IPS DF 6.9 (cell line): ENCODE measurements at places on chromosomes 4 and X.

- DNase-seq = no peak
Observed at GRCh38 chr4:11483046-11483445, 54.4 kb upstream of the HS3ST1 start.

GRCh38 chr4:156888762-156889161, 82.8 kb downstream of the PDGFC start:
- DNase-seq = no peak

DNA sequence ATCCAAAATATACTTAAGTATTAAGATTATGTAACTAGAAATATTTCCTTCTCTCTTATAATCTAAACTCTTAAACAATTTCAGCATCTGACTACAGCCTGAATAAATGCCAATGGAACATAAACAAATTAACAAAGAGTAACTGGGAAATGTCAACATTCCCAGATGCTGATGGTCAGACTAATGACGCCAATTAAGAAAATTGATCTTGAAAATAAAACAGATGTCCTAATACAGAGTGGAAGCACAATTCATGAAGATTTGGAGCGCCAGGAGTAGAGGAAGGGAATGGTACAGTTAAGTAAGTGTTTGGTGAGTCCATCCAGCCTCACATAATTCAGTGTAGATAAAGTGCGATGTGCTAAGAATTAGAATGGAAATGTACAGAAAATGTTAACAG, 203.7 kb upstream of the NWD2 start:
- no peak for DNase-seq

DNA sequence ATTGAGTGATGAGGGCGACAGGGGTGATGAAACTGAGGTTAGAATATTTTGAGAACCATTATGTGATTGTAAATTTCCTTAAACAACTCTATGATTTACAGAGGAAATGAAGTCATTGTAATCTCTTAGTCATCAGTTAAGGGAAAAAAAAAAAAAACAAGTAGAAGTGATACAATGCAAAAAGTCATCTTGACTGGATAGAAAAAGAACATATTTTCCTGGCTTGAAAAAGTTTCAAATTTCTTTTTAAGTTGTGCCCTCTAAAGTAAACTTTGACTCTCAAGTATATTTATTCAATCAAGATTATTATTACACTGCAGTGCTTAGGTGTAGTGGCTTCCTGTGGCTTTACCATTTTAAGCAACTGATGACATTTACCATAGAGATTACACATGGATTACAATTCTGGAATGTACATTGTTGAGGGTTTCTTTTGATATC, 40.6 kb downstream of the GABRB1 start:
- no peak for DNase-seq

DNA sequence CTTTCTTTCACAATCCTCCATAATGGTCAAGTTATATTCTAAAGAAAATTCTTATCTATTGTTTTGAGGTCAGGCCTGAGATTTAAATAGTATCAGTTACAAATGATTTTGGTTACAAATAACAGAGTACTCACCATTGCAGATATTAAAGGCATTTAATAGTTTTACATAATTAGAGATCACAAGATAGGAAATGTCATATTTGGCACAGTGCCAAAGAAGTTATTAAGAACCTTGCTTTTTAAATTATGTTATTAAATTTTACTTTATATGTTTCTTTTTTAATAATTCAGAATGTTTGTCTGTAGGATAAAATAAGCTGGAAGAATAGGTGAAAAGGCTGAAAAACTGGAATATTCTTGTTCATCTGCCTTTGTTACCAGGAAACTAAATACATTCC, 1174.7 kb downstream of the PCDH18 start:
- no peak for DNase-seq

- DNase-seq = no peak
Observed at GRCh38 chr4:119682099-119682498, 53.5 kb upstream of the PDE5A start.

DNA sequence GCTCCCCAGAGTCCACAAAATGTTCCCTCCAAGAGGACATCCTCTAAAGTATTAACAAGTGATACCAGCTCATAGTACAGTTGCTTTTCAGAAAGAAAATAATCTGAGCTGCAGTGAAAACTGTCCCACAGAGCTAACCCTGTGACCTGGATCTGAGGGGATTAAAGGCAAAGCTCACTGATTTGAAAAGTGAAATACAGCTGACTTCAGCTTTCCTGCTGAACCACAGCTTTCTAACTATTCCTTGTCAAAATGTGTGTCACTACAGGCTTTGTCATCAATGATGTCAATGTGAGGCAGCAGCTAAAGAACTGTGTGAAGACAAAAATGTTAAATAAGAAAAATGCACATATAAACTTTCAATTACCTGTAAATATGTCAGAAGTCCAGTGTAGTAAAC, 36.9 kb downstream of the DCHS2 start:
- DNase-seq = no peak

DNA sequence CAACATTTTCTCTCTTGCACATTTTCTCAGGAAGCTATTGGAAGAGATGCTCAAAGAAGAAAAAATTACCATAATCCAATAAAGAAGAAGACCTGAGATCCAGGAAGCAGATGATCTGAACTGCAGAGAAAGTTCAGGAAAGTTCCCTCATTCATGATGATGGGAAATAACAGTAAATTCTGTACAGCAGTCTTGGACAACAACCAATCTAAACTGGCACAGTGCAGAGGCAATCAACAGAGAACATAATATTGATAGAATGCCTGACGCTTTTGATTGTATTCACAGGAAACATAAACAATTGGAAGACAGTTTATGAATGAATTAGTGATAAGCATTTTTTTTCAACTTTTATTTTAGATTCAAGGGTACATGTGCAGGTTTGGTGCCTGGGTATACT, 428.9 kb downstream of the KCTD8 start:
- no peak for DNase-seq

GRCh38 chr4:165539801-165540200, 161.0 kb downstream of the CPE start:
- DNase-seq = no peak

DNA sequence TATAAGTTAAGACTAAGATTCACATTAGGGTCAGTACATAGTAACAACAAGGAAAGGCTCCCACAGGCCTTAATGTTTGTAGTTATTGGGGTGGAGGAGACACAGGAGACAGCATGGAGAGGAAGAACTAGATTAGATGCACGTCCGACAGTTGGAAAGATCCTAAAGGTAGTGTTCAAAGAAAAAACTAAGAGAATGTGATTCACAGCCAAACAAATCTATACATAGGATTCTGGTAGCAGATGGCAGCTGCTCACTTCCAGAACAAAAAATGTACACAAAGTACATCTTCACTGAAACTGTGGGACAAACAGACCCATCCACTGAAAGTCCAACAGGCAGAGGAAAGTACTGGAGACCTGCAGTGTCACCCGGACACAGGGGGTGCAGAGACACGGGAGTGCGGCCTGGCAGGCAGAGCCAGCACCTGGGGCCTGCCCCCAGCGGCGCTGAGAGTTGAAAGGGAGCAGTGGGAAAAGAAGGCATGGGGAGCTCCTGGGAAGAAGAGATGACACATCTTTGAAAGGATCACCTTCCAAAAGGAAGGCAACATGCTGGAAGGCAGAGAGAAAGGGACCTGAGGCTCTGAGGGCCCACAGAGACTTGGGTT, 40.0 kb downstream of the NELFA start:
- DNase-seq = no peak

DNA sequence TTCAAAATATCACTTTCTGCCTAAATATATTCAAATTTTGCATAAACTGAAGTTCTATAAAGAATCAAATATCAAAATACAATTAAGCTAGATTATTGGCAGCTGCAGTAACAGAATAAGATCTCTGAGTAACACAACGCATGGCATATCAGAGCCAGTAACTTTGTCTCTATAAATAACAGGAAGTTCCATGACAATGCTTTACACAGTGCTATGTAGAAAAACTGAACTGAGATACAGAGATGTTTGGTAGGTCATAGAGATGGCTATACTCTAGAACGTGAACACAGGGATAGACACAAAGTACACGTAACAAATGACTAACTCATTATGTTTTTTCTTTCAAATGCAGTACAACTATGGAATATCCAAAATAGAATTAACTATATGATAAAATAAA, 18.2 kb downstream of the UBE2D3 start:
- no peak for DNase-seq
